ENCODE measurements at places on chromosomes 1 and 21.
A peak's percentile ranks its signal among the peaks of the same experiment; 100 is the strongest.

DNA sequence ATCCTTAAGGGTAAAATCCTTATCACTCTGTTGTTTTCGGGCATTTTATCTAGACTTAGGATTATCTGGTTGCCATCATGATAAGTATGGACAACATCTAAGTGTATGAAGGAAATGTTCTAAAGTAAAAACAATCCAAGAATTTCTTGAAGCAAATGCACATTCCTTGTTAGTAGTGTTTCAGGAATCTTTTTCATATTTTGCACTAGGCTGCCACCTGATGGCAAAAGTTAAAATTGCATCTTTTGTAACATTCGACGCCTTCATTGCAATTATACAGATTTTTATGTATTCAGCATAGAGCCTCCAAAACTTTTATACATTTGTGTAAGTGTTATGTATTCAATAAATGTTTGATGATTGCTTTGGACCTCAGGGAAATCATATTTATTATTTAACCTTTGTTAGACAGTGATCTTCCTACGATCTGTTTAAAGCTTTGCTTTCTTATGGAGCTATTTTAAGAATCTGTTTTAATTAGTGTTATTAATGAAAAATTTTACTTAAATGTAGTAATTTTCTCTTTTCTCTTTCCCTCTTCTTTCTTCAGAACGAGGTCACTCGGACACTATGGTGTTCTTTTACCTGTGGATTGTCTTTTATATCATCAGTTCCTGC, 49.4 kb upstream of the KIAA1614 start:
- DNase-seq: no peak

- DNase-seq: no peak
Measured at GRCh38 chr1:164054331-164054730, 504.7 kb upstream of the PBX1 start.

GRCh38 chr21:35168735-35169134, 119.6 kb upstream of the RUNX1 start:
- no peak for DNase-seq

- DNase-seq: no peak
Measured at GRCh38 chr1:231312432-231312788, 25.2 kb downstream of the EXOC8 start.

DNA sequence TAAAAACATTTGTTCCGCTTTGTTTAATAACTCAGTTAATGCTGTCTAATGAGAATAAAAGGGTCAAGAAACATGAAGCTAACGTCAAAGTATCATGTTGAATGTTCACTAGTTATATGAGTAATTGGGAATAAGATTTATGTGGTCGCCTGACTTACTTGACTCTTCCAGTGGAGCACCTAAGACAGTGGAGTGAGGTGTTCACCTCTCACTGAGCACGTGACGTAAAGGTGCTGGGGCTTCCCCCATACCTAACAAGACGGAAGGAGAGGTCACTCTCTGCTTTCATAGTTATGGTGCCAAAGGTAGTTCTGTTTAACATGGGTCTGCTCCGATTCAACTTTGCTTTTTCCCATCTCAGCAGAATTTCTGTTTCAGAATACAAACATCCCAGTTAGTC, 686 bp downstream of the KMO start:
- DNase-seq: no peak

DNA sequence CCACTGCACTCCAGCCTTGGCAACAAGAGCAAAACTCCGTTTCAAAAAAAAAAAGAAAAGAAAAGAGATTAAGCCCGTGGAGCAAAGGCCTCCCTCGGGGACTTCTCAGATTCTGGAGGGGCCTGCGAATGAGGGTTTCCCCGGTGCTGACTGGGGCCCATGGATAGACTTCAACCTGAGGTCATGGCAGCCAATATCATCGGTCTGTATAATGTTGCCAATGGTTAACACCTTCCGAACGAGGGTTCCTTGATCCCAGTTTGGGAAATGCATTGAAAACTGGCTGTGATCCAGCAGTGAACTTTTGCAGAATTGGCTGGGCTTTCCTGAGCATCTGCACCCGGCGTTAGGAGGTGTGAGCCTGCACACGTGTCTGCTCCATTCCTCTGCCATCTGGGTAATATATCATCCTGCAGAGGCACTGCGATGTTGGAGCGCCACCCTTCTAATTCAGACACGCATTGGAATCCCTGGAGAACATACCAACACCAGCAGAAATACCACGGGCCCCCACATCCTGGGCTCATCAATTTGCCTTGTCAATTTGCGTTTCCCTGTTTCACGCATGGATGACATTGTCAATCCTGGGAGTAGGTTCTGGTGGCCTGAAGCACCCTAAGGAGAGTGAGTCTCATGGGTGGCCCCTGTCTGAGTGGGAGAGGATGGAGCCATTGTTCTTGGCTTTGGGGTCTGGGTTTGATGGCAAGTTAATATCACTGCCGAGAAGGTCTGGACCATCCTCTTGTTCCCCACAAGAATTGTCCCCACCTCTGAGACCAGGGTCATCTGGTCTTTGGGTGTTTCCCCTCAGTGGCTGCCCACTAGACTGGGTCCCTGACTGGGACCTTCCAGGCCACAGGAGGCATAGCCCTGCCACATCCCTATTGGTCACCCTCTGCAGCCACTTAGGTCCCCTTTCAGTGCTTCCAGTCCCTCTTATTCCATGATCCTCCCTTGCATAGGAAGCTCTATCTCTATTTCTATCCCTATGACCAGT, 441.0 kb downstream of the PTPRU start:
- no peak for DNase-seq

DNA sequence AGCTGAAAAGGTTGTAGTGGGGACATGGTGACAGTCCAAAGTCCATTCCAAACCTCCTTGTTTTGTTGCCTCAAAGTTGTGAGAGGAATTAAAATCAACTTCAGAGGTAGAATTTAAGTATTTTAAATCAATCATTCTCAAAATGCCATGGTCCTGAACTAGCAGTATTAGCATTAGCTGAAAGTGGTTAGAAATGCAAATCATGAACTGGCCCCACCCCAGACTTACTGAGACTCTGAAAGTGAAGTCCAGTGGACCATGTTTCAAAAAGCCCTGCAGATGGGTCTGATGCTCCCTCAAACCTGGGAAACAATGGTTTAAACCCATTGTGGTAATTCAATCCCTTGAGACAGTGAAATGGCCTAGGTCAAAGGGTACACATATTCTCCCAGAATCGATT, 36.2 kb upstream of the KRTAP11-1 start:
- DNase-seq: no peak

DNA sequence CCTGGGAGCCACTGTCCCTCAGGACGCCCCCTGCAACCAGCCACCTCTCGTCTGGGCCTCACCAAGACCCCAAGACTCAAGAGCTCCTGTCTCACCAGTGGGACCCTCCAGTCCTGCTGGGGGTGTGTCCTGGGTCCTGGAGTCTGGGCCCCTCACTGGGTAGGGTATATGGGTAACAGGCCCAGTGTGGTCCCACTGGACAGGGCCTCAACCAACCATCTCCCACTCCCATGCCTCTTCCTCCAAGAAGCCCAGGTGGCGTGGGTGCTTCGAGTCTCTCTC, 725 bp upstream of the VWA1 start:
- DNase-seq: no peak

DNA sequence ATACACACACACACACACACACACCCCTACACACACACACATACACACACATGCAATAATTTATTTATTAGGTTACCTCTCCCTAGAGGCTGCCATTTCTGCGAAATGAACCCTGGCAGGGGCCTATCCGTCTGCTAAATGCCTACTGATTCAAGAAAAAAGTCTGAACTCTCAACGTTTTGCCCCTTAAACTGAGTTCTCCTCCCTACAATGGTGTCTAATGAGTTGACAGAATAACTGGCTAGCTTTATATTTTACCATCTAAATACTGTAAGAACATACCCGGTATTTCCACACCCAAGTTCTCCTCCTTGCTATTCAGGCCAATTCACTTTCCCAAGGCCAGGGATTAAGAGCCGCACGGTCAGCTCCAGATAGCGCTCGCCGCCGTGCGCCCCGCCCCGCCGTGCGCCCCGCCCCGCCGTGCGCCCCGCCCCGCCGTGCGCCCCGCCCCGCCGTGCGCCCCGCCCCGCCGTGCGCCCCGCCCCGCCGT, 339 bp upstream of the RNPC3 start:
- DNase-seq: peak; percentile 15

DNA sequence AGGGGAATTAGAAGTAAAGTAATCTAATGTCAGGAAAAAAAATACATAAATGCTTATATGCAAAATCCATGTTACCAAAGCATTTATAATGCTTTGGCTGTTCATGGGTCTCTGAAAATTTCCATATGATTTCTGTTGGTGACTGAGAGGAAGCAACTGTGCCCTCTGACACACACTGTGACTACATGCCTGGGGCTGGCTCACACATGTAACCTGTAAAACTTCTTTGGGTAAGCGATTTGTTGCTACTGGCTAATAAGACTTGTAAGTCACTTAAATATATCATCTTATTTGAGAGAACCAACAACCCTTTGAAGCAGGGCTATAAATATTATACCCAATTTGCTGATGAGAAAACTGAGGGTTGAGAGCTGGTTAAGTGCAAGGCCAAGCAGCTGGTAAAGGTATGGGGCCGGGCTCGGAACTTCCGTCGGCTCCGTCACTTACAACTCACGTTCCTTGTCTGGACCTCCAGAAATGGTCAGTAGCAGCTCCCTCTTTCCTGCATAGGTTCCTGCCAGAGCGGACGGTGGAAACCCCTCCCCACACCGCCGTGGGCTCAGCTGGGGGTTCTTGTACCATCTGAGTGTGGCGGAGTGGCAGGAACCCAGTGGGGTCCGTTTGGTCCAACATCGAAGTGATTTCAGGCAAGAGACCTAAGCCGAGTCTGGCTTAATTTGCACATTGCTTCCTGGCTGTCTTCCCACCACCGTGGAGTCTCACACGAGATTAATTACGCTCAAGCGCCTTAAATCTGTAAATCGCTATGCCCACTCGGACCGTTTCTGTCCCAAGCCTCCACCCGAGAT, 714 bp downstream of the DFFA start:
- no peak for DNase-seq

GRCh38 chr1:202164271-202165037, 4.1 kb upstream of the PTPN7 start:
- peak; percentile 69 for DNase-seq

GRCh38 chr21:32975811-32976431, 49.8 kb upstream of the OLIG2 start:
- DNase-seq: no peak

- DNase-seq: no peak
Measured at GRCh38 chr1:96520579-96520947, 201.0 kb upstream of the PTBP2 start.

DNA sequence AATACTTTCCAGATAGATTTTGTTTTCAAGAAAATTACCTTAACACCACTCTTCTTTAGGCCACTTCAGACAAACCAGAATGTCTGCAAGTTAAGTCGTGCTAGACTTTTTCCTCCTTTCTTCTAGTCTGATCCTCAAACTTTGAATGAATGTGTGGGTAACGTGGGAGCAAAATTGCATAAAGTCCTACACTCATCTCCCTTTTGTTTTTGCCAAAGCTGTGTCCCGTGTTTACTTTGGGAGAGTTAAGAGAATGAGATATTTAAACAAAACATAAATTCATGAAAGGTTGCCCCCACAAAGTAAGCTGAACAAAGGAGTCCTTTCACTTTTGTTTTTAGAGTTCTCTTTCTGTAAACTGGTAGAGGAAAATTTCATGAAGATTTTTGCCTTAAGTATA, 16.9 kb upstream of the VAMP3 start:
- DNase-seq: no peak

DNA sequence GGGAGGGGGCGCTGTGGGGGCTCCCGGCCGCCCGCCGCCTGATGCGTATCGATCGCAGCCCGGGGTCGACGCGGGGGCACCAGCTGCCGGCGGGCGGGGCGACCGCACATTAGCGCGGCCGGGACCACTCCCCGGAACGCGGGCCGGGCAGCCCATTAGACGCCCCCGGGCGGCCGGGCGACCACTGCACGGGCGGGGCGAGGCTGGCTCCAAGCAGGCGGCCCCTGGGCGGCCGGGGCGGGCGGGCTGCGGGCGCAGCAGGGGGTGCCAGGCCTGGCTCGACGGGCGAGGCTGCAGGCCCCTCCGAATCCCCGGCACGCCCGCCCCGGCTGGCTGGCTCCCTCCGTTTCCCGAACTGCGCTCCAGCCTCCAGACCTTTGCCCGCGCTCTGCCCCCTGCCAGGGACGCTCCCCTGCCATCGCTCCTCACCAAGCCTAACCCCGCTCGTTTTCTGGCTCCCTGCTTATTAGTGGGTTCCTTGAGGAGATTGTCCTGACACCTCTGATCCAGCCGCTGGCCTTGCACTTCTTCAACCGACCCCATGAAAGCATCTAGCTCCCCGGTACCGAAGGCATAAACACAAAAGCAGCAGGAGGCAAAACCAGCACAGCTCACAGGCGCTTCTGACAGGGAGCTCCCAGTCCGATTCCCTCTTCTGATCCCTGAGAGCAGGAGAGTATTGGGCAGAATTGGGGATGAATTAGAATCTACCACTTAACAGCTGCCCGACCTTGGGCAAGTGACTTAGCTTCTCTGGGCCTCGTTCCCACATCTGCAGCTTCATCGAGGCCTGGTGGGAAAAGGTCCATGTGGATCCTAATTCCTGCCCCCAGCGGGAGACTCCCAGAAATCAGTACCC, 92.6 kb upstream of the CASZ1 start:
- no peak for DNase-seq

DNA sequence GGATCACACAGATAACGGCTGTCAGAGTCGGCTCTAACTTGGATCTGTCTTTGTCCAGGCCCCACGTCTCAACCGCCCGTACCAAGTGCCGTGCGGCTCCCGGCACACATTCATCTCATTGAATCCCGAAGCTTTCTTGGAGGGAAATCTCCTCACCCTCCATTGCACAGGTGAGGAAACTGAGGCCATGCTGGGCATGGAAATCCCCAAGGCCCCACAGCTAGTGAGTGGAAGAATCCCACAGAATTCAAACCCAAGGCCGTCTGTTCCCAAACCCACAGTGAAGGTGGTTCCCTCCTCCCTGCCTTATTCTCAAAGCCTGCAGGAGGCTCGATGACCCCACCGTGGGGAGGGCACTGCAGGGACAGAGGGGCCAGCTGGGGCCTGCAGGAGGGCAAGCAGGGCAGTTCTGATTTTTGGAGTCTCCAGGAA, 437.9 kb downstream of the MATN1 start:
- no peak for DNase-seq

DNA sequence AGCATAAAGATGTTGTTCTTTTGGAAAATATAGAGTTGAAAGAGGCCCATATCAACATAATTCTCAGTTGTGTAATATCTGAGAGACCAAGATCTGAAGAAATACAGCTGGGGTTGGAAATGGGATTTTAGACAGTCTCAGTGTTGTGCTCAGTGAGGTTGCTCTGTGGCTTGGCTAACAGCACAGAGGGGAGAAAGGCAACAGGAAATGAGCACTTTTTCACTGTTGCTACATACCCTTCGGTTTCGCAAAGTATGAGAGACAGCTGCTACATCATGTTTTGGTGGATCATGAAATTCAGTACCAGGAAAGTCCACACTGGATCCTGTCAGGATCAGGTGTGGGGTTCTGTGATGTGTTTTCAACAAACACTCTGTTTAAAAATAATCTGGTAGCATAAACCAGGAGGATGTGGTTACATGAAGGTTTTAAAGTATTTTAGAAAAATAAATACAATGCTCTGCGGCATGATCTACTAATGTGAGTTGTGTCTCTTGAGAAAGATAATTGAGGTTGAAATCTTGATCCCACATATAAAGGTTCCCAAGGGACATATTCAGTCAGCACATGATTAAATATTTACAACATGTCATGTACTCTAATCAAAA, 7.0 kb upstream of the GPR88 start:
- no peak for DNase-seq

GRCh38 chr1:90730243-90731022, 13.3 kb upstream of the BARHL2 start:
- DNase-seq: no peak

Measured in activated CD8-positive, alpha-beta memory T cell treated with anti-CD3 and anti-CD28 coated beads, Interleukin-2, amount 50 U/mL, for 4 hours (primary cell).